ENCODE measurements at places on chromosomes 16 and 17.

GRCh38 chr17:67610061-67610460, 107.7 kb upstream of the NOL11 start:
- DNase-seq: no peak

DNA sequence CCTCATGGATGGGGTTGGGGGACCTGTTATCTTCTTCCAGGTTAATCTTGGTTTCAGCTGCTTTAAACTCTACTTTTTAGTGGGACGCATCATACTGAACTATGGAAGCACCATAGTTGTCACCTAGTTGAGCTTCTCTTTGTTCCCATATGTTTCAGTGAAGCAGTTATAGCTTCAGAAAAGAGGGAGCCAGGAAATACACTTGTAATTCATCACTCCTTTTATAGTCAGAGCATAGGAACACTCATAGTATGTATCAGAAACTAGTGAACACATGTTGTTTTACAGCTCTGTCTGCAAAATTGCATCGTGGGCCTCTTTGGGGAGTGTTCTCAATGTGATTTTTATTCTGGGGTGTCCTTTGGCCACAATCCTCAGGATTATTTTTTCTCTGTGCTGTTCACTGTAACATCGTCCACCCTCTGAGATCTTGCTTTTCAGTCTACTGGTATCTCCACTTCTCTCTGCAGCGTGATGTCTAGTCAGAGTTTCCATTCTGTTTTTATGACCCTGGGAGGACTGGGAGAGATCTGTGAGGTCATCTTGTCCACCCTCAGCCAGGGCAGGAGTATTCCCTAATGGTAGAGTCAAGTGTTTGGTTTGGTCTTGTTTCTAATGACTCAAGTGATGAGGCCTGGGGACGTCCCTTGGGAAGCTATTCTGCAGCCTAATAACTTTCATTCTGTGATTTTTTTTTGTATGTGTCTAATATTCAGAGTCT, 585.4 kb downstream of the WWOX start:
- DNase-seq: no peak

DNA sequence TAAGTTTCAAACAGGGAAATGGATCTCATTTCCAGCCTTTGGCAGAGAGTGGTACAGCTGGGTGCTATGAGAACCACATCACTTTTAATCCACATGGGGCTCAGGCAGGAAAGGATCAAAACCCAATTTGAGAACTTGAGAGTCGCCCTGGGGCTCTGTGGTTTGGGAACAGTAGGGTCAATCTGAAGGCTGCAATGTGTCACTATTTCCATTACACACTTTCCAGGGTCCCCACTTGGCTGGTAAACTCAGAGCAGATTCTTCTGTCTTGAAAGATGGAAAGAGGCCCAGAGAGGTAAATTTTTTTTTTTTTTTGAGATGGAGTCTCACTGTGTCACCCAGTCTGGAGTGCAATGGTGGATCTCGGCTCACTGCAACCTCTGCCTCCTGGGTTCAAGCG, 6.7 kb upstream of the HIGD1B start:
- DNase-seq: no peak

DNA sequence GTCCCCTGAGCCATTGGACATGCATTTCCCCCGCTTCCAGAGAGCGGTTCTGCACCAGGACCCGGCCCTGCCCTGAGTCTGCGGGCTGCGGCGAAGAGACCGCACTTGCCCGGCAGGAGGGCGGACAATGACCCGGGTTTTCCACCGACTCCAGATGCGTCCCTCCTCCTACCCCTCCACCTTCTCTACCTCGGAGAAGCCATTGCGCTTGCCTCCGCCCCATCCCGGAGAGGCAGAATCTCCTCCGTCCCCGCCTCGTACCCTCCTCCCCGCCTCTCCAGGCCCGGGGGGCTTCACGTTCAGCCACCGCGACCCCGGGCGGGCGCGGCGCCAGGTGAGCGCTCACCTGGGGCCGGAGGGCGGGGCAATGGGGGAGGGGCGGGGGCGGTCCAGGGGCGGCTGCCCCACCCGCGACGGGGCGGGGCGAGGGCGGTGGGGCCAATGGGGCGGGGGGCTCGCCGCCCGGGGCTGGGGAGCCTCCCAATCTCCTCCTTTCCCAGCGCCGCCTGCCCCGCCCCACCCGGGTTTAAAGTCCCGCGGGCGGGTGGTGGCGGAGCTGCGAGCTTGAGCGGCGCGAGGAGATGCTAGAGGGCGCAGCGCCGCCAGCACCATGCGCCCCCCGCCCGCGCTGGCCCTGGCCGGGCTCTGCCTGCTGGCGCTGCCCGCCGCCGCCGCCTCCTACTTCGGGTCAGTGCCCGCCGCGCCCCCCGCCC, at the start of gene WNT9B:
Gene WNT9B (plus strand): TSS at position 555 of the 713 bp plus-strand sequence. CDS start 56 bp downstream, at position 611.
- DNase-seq: no peak

DNA sequence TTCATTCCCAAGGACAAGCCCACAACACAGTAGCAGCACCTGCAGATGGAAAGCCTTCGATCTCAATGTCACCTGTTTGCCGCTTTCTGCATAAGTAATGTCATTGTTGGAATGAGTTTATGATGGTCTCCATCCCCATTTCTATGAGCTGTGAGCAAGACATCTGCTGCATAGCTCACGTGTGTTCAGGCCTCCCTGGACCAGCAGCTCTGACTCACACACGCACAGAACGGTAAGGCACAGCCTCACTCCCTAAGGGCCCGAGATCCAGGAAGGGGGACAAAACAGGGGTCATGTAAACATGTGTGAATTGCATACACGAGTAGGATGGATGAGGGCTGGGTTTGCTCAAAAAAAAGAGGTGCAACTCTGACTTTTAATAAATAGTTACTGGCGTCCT, 223.1 kb downstream of the SOX9 start:
- no peak for DNase-seq

DNA sequence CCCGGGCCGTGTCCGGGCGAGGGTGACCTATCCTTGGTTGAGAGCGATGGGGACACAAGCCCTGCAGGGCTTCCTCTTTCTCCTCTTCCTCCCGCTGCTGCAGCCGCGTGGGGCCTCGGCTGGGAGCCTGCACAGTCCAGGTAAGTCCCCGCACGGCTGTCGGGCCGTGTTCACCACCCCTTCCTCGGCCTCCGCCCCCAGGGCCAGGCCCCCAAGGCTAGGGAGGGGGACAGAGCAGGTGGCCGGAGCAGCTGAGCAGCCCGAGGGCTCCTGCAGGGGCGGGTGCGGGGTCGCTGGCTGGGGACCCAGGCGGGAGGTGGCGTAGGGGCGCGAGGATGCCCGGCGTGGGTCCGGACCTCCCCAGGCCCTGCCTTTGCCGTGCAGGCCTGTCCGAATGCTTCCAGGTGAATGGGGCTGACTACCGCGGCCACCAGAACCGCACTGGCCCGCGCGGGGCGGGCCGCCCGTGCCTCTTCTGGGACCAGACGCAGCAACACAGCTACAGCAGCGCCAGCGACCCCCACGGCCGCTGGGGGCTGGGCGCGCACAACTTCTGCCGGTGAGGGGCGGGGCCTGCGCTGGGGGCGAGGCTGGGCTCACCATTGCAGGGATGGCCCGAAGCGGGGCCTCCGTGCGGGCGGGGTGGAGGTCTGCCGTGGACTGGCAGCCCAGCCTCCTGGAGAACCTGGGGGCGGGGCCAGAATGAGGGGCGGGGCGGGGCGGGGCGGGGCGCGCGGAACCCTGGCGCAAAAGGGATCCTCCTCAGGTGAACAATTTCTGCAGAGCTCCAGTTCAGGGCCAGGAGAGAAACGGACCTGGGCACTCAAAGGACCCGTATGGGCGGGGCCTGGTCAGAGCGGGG, 631 bp downstream of the KREMEN2 start:
- DNase-seq: no peak

DNA sequence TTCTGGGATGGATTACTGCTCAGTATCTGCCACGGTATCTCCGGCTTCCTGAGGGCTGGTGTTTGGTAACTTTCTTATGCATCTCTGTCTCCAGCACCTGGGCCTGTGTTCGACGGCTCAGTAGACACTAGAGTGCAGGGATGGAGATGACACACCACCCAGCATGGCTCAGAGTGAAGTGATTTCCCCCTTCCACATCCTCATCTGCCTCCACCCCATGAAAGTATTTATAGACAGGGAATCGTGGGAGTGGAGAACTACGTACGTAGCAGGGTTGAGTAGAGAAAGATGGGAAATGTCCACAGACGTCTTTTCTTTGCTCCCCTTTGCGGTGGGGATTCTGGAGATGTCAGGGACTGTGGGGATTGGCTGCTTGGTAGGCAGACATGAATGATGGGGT, 11.8 kb upstream of the SLC25A19 start:
- no peak for DNase-seq

DNA sequence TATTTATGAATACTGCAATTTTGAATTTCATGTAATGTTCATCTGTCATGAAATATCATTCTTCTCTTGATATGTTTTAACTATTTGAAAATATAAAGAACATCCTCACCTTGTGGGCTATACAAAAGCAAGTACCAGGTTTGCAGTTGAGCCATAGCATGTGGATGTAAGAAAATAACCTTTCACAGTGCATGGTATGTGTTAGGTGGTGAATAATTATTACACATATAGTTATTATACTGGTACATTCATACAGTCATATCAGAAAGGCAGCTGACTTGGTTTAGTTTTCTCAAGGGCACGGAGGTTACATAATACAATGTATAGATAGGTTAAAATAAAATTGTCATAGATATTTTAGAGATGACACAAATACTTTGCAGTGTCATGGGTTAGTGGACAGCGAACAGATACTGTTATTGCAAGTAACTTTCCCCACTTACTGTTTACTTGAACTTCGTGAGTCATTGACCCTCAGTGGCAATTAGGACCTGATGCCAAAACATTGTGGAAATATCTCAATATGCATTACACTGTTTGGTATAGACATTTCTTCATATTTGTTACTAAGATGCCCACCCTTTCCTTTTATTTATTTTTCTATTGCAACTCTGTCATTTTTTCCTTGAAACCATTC, 445.4 kb upstream of the GOT2 start:
- DNase-seq: no peak

DNA sequence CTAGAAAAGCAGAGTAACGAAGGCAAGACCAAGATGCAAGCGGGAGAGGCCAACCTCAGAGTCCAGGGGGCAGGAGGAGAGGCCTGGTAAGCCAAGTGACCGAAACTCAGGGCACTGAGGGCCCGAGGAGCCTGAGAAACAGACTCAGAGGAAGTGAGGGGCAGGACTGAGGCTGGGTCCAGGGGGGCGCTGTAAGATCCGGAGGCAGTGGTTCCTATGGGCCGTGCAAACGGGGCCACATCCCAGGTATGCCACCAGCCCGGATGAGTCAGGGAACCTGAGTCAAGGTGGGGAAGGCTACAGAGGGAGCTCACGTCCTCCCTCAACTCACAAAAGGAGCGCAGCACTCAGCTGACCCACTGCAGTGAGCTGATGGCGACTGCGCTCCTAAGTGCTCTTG, 8.3 kb downstream of the ZDHHC7 start:
- DNase-seq: no peak

DNA sequence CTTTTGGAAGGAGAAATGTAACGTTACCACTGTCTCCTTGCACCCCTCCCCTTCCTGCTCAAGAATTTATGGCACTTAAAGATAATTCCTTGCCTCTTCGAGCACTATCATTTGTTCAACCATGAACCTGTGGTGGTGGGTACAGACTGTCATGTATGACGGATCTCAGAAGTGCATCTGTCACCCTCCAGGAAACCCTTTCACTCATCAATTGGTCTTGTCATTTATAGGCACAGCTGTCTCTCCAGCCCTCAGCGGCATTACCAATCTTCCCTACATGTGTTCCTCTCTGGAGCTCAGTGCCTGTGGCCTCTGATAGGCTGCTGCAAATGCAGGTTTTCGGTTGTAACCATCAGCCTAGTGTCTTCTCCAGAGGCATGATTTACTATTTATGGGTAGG, 15.0 kb downstream of the CNTNAP4 start:
- DNase-seq: no peak

DNA sequence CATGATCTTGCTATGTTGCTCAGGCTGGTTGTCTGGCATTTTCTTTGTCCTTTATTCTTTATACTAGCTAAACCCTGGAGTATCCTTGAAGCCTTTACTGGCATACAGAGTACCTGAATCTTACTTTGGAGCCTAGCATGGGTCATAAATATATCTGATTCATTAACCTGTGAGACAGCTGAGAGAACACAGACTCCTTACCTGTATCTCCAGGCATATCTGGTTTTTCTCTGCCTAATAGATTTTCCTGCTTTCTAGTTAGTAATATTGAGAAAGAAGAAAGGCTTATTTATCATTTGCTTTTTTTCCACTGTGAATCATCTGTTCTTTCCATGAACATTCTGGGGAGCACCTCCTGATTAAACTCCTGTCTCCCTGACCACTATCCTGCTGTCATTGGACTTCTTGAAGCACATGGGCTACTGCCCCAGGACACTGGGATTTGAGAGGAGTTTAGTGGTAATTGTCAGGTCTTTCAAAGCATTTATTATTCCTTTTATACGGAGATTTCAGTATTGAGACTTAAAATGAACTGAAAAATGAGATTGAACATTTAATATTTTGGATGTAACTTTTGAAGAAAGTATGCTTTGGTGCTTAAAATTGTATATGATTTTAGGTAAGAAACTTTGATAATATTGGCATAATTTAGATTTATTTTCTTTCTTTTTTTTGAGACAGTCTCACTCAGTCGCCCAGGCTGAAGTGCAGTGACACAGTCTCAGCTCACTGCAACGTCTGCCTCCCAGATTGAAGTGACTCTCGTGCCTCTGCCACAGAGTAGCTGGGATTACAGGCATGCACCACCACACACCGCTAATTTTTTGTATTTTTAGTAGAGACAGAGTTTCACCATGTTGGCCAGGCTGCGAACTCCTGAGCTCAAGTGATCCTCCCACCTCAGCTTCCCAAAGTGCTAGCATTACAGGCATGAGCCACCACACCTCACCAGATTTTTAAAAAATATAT, 8.6 kb downstream of the PDP2 start:
- DNase-seq: no peak

DNA sequence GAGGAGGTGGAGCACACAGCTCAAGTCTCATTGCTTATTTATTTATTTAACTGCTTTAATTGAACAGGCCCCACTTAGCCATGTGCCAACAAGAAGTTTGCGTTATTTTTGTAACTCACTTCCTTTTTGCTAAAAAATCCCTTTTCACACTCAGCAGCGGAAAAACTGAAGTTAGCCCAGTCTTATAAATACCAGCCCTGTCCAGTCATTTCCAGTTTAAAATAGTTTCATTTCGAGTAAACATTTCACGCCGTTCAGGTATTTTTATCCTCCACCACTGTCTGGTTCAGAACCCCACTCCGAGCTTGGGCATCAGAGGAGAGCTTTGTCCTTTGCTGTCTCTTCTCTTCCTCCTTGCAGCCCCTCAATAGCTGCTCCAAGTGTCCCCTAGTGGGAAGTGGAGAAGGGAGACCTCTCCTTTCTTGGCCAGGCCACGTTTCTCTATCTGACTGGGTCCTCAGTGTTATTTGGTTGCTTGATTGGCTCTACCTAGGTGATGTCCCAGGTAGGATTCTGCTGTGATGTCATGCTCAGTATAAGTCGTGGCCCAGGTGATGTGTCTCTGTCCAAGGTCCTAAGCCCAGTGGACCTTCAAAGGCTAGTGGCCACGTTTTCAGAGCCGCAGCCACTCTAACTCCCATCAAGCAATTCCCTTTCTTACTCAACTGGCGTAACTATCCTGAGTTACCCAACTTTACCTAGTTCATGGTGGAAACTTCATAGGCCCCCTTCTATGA, 53.0 kb upstream of the GAS7 start:
- no peak for DNase-seq
